Mesothelial cell of epicardium (in vitro differentiated cells): ENCODE measurements at places on chromosomes 12 and 14. TPM values are rescaled to one million over a fixed set of nuclear protein-coding genes. Genes with fewer than 3 reads are reported as not detected.

PAPLN gene
- 10.6 to 10.9 TPM (median 10.6 TPM) in 3 replicates for total RNA-seq

TNFAIP2 gene
- 101 to 119 TPM (median 108 TPM) in 3 replicates for total RNA-seq

ABCD4 gene
- 112 to 117 TPM (median 113 TPM) in 3 replicates for total RNA-seq

OAS2 gene
- total RNA-seq: 0.22 to 0.43 TPM (median 0.36 TPM) in 3 replicates

NTF3 gene
- total RNA-seq: 6.7 to 9.4 TPM (median 8.6 TPM) in 3 replicates

PPP1R13B gene
- total RNA-seq: 44.5 to 53.0 TPM (median 49.1 TPM) in 3 replicates

OTOGL gene
- 0.45 to 0.60 TPM (median 0.51 TPM) in 3 replicates for total RNA-seq

GRCh38 chr12:100458191-100458590, 15.5 kb upstream of the NR1H4 start:
- no peaks in the 10 kb centered on the region for H3K36me3 ChIP-seq
- H3K4me1 ChIP-seq: peaks cover 4% of the 10 kb centered on the region
- H3K4me3 ChIP-seq: no peak overlapping the region
- no peak overlapping the region for H3K27ac ChIP-seq

DNA sequence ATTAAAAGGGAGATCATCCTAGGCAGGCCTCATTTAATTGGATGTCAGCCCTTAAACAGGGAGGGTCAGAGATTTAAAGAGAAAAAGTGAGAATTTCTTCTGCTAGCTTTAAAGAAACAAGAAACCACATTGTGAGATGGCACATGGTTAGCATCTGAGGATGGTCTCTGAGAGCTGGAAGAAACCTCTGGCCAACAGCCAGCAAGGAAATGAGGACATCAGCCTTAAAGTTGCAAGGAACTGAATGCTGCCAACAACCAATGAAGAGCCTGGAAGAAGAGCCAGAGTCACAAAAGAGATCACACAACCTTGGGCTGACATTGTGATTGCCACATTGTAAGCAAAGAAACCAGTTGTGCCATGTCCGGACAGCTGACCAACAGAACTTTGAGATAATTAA, 17.5 kb upstream of the FAR2 start:
- no peak for DNase-seq
- peaks cover 14% of the 10 kb centered on the region for H3K4me1 ChIP-seq
- H3K27ac ChIP-seq: no peak overlapping the region
- H3K27me3 ChIP-seq: no peaks in the 10 kb centered on the region

- H3K36me3 ChIP-seq: no peaks in the 10 kb centered on the region
- no peak overlapping the region for H3K4me3 ChIP-seq
- H3K4me1 ChIP-seq: peaks cover 20% of the 10 kb centered on the region
- DNase-seq: peak; percentile 30
- no peaks in the 10 kb centered on the region for H3K27me3 ChIP-seq
These were observed 12.9 kb upstream of the CALM1 start for GRCh38 chr14:90383731-90384542.

DNA sequence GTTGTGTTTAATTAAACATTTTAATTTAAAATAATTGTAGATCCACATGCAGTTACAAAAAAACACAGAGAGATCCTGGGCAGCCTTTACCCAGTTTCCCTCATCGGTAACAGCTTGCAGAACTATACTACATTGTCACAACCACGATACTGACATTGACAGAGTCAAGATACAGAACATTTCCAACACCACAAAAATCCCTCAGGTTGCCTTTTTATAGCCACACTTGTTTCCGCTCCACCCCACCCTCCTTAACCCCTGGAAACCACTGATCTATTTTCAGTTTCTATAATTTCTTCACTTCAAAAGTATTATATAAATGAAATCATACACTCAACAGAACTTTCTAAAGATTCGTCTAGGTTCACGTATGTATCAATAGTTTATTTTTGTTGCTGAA, 458.8 kb upstream of the SOX5 start:
- H3K36me3 ChIP-seq: no peaks in the 10 kb centered on the region
- no peak overlapping the region for H3K4me3 ChIP-seq
- no peak overlapping the region for H3K27ac ChIP-seq
- no peak for DNase-seq
- H3K4me1 ChIP-seq: peaks cover 2% of the 10 kb centered on the region
- H3K27me3 ChIP-seq: no peaks in the 10 kb centered on the region

- no peak for DNase-seq
- H3K27me3 ChIP-seq: peaks cover 5% of the 10 kb centered on the region
- no peak overlapping the region for H3K4me3 ChIP-seq
- no peaks in the 10 kb centered on the region for H3K36me3 ChIP-seq
These were observed 34.0 kb upstream of the PLEKHG7 start for GRCh38 chr12:92668739-92669138.

DNA sequence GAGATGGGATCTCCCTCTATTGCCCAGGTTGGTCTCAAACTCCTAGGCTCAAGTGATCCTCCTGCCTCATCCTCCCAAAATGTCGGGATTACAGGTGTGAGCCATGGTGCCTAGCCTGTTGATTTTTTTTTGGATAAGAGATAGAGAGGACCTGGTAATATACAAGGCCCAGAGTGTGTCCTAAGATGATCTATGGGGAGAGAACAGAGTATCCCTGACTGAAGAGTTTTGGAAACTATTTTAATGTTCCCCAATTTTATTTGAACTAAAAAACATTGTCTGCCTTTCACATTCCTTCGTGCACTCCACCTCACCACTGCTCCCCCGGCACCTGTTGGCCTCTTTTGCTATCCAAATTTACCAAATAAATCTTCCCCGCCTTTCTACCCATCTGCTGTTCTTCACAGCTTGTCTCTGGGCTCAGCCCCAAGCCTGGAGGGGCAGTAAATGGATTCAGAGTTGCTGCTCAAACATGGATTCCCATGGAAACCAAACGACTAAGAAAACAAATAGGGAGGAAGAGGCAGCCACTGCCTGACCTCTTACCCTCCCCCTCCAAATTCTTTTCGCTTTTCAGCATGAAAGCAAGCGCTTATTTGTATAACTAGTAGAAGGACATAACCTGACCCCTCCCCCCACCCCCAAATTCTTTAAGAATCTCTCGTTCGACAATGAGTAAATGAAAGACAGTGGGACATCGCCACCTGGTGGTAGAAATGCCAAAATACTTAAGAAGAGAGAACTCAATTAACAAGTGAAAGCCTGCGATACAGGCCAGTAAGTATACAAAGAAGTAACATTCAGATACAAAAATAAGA, 22.6 kb downstream of the OR10G3 start:
- no peaks in the 10 kb centered on the region for H3K36me3 ChIP-seq
- H3K27ac ChIP-seq: peak overlapping the region; percentile 94
- peaks cover 17% of the 10 kb centered on the region for H3K4me1 ChIP-seq
- peak overlapping the region; percentile 63 for H3K4me3 ChIP-seq
- H3K27me3 ChIP-seq: no peaks in the 10 kb centered on the region

DNA sequence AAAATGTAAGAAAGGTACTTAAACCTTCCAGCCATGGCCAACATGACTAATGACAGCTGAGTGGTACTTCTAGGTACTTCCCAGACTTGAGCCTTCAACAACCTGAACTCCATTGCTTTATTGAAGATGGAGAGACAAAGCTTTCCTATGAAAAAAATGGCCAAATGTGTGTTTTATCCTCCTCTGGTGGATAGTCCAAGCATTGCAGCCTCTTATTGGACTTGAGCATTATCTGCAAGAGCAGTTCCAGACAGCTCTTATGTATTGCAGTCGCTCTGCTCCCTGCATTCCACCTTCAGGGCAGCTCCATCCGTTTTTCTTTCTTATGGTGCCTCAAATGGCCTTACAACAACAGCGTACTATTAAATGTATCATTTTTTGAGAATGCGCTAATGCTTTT, 588.2 kb downstream of the NRXN3 start:
- no peaks in the 10 kb centered on the region for H3K36me3 ChIP-seq
- H3K4me1 ChIP-seq: no peaks in the 10 kb centered on the region
- peaks cover 2% of the 10 kb centered on the region for H3K27me3 ChIP-seq

DNA sequence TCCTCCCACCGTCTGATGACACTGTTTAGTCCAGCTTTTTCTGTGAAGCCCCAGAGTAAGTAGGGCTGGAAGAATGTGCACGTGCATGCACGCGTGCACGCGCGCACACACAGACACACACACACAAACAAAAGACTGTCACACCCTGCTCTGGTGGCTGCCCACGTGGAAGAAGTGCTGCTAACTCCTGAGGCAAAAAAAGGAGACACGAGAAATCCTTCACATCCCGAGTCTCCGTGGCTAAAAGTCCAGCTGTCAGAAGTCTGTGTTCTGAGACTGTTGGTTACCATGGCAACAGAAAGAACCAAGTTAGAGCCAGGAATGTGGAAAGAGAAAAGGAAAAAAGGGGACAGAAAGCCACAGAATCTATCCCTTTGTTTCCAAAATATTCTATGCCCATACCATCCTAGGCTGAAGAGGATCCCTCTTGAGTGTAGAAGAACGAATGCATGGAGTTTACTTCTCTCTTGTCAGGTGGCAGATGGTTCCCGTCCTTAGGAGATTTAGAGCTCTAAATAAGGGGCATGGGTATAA, 1.6 kb upstream of the C12orf71 start:
- no peaks in the 10 kb centered on the region for H3K27me3 ChIP-seq
- H3K4me3 ChIP-seq: no peak overlapping the region
- H3K27ac ChIP-seq: no peak overlapping the region
- no peaks in the 10 kb centered on the region for H3K36me3 ChIP-seq

GRCh38 chr12:72901685-72902084, 629.5 kb downstream of the TRHDE start:
- no peak overlapping the region for H3K27ac ChIP-seq
- no peaks in the 10 kb centered on the region for H3K27me3 ChIP-seq
- H3K4me1 ChIP-seq: peaks cover 2% of the 10 kb centered on the region
- no peak for DNase-seq

DNA sequence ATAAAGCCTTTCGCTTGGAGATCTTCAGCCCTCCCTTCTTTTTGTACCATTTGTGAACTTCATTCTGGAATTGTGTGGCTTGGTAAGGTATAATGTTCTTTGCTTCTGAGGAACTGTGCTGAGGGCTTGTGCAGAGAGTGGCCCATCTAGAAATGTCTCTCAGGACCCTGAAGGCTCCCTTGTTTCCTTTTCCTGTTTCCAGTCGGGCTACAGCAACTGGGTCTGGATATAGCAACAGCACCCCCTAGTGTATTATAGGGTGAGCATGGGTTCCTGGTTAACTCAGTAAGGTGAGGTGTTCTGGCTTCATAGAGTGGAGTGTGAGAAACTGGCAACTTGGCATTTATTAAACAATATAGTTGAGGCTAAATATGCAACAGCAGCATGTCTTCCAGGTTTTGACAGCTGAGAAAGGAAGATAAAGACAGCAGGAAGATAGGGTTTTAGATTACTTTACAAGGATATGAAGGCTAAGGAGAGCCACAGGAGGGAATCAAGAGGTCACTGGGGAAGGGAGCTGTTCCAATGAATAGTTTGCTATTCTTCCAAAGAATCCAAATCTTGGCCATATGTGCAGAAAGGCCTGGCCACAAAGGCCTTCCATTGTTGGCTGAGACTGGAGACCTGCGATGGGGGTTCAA, 49.1 kb upstream of the RNU6-8 start:
- H3K4me1 ChIP-seq: peaks cover 10% of the 10 kb centered on the region
- no peak overlapping the region for H3K4me3 ChIP-seq
- H3K36me3 ChIP-seq: no peaks in the 10 kb centered on the region
- H3K27me3 ChIP-seq: no peaks in the 10 kb centered on the region
- H3K27ac ChIP-seq: no peak overlapping the region

DNA sequence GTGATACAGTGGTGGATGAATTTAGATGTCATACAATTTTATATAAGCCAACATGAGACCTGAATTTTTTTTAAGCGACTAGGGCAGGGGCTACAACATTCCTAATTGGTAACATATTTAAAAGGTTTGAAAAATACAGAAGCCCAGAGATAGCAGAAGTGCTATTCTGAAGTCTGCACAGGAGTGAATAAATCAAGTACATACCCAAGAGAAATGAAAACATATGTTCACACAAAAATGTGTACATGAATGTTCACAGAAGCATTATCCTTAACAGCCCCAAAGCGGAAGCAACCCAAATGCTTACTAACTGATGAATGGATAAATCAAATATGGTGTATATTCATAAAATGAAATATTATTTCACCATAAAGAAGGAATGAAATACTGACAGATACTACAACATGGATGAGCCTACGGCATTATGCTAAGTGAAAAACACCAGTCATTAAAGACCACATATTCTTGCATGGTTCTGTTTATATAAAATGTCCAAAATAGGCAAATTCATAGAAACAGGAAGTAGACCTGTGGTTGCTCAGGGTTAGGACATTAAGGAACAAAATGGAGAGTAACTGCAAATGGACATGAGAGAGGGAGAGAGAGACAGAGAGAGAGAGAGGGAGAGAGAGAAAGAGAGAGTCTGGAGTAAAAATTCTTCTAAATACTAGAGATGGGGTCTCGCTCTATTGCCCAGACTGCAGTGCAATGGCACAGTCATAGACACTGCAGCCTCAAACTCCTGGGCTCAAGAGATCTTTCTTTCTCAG, 28.0 kb upstream of the GXYLT1 start:
- H3K4me3 ChIP-seq: no peak overlapping the region
- DNase-seq: no peak
- no peaks in the 10 kb centered on the region for H3K4me1 ChIP-seq
- H3K36me3 ChIP-seq: peaks cover 39% of the 10 kb centered on the region

DNA sequence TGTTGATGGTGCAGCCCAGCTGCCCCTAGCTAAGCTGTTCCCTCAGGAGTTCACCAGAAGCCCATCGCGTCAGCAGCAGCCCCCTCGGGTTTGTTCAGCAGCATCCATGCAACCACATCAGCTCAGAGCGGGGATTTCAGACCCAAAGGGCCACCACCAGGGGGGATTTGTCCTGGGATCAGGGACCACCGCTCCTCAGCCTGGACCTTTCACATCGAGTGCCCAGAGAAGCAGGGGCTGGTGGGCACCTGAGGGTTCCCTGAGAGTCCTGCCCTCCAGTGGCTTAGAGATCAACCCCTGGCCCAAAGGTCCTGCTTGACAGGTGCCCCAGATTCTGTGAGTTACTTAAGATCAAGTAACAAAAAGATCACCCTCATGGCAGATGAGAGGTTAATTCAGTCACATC, 65.9 kb upstream of the C14orf180 start:
- H3K27me3 ChIP-seq: peaks cover 21% of the 10 kb centered on the region
- H3K27ac ChIP-seq: no peak overlapping the region
- H3K4me3 ChIP-seq: no peak overlapping the region

DNA sequence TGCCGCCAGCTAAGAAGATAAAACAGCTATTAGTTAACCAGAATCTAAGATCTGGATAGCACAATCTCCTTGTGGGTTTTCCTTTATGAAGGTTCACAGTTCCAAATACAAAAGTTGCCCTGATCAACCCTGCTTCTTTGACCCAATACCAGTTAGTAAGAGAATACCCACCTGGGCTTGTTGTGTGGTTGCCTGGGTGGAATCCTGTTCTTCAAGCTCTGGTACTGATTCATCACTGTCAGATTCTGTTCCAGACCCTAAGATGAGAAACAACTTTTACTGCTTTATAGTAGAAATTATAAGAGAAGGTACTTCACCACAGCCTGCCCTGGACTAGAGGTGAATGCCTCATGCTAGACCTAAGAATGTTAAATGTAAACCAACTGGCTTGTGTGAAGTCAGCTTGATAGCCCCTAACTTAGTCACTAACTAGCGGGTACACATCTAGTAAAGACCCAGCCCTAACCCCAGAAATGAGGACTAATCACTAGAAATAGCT, 10.6 kb downstream of the NACA start:
- H3K36me3 ChIP-seq: peaks cover 47% of the 10 kb centered on the region
- H3K4me3 ChIP-seq: no peak overlapping the region
- peaks cover 39% of the 10 kb centered on the region for H3K4me1 ChIP-seq
- H3K27ac ChIP-seq: peak overlapping the region; percentile 56
- no peak for DNase-seq
